ENCODE measurements at places on chromosomes 12 and 14.

DNA sequence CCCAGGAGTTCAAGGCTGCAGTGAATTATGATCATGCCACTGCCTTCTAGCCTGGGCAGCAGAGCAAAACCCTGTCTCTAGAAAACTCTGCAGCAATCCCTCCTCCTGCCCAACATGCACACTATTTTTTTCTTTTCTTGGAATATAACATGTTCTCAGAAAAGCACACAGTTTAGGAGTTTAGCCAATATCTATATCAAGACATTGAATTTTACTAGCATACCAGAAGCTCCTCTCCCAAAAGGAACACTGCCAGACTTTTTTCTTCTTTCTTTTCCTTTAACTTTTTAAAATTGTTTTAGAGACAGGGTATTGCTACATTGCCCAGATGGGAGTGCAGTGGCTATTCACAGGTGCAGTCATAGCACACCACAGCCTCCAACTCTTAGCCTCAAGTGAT is 107.1 kb upstream of the AEBP2 start:
- no peak for DNase-seq

DNA sequence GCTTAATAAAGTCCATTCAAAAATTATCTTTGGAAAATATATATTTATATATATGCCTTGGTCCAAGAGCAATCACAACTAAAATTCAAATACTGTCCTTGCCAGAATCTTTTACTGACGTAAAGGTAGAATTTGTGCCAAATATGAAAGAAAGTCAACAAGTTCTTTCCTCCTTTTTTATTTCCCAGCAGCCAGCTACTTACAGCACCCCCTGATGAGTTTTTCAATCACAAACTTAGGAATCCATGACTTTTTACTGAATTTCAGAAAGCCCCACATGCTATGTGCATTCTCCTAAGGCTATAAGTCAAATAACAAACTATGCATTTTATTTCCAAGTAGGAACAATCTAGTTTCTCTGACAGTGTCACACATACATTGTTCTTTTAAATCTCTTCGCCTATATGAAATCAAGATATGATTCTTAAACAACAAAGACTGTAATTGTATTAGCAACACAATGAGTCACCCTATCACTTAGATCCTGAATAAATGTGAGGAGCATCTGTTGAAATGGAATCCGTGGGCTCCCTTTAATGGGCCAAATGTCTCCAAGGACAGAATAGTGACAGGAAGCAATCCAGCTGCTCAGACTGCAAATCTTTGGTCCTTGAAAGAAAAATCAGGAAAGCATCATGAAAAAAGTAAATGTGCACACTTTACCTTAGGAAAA is 271.4 kb downstream of the DUSP6 start:
- no peak for DNase-seq

DNA sequence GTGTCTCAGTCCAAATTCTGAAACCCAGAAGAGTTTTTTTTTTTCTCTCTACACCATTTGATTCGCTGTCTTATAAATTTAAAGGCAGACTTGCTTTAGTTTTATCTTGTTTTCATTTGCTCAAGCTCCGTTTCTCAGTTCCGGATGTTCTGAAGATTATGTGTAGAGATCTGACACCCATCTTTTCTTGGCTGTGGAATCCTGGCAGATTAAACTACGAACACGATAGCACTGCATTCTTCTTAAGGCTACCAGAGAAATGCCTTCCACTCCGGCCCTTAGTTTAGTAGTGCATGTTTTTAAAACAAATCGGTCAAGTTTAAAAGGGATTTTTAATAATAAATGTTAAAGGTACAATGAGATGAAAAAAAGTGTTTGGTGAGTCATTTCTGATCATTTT is 106.4 kb downstream of the LMO3 start:
- no peak for DNase-seq

- DNase-seq, result no peak
Observed at GRCh38 chr14:102103062-102103695, 16.3 kb upstream of the HSP90AA1 start.

GRCh38 chr12:122518908-122519307 is 7.8 kb downstream of the RSRC2 start:
- DNase-seq, result no peak

DNA sequence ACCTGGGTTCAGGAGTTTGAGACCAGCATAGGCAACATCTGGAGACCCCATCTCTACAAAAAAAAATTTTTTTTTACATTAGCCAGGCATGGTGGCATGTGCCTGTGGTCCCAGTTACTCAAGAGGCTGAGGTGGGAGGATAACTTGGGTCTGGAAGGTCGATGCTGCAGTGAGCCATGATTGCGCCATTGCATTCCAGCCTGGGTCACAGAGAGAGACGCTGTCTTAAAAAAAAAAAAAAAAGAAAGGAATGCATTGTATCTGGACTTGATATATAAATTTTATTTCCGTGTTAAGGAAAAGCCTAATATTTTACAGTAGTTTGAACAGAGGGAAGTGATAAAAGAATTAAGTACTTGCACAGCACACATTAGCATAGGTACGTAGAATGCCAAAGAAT is 97.2 kb downstream of the ZC3H14 start:
- no peak for DNase-seq

Data from D721Med (cell line).